Substantia nigra (tissue), 51 donors: ENCODE measurements at places on chromosomes 13 and 19.

- DNase-seq, result no peak
Observed at GRCh38 chr19:56174550-56174949, 1.3 kb upstream of the GALP start.

DNA sequence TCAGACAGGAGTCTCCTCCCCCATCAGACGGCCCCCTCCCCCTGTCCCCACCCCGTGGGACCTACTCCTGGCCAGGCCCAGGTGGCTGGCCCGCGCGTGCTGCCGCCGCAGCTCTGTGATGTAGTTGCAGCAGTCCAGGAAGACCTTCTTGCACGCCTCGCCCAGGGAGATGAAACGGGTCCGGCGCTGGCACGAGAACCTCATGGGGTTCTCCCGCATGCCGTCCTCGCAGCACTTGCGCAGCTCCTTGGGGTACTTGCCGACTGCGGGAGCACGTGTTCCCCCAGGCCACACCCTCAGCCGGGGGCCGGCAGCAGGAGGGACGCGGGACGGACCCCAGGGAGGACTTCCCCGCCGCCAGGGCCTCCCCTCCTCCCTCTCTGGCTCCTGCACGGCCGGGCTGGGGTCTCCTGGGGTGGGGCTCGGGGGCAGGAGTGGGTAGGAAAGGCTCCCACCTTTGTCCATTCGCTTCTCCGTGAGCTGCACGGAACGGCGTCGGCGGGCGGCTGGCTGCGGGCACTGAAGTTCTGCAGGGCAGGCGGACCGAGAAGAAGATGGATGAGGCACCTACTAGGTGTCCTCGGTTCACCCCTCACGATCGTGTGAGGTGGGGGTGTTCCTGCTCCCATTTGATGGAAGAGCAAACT lies 13.3 kb downstream of the C3 start:
- DNase-seq, result no peak

- peak; percentile 68 for DNase-seq
Observed at GRCh38 chr19:1955171-1956121, 14.5 kb downstream of the CSNK1G2 start.

DNA sequence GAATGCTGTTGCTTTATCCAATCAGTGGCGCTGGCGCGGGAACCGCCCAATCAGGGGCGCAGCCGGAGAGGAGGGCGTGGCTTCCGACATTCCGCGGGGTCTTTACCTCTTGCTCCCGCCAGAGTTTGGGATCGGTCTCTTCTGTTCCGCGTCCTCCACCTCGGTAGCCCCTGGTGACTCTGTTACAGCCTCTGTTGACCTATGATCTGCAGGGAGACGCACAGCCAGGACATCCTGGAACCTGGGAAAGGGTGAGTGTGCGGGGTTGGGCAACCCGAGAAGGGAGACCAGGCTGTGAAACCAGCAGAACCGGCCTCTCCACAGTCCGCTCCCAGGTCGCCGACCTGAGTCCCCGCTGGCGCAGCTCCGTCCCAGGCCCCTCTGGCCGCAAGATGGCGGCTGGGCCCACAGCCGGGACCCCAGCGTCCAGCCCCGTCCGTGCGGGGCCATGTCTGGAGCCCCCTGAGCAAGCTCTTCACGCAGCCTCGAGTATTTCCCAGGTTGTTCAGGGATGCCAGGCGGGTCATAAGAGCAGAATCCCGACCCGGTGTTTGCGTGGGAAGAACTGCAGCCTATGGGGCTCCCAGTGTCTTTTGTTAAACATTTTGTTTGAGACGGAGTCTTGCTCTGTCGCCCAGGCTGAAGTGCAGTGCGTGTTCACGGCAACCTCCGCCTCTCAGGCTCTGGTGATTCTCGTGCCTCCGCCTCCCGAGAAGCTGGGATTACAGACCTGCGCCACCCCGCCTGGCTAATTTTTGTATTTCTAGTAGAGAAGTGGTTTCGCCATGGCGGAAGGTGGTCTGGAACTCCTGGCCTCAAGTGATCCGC lies 4.4 kb upstream of the ZNF681 start:
- DNase-seq, result peak; percentile 56

GRCh38 chr19:2790557-2791271 lies 5.4 kb downstream of the THOP1 start:
- no peak for DNase-seq

- no peak for DNase-seq
Observed at GRCh38 chr19:50455992-50456391, 20.3 kb upstream of the EMC10 start.
